ENCODE measurements at places on chromosomes 7 and 10.

DNA sequence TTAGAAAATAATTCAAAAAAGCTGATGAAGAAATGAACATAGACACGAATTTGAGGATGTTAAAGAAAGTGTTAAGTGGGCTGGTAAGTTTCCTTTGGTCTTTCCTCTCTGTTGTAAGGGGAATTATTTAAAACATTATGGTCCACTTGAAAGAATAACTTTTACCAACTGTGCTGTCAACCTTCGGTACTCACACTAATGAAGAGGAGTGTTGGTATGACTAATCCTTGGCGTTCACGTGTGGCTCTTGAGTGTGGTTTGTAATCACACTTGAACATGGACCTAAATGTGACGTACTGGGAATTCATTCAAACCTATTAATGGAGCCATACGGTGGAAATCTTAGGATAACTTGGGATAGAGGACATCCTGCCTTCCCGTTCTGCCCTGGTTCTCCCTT, 41.3 kb downstream of the TBXAS1 start:
- no peak overlapping the region for H3K4me3 ChIP-seq
- no peaks in the 10 kb centered on the region for H3K36me3 ChIP-seq
- H3K4me1 ChIP-seq: no peaks in the 10 kb centered on the region

DNA sequence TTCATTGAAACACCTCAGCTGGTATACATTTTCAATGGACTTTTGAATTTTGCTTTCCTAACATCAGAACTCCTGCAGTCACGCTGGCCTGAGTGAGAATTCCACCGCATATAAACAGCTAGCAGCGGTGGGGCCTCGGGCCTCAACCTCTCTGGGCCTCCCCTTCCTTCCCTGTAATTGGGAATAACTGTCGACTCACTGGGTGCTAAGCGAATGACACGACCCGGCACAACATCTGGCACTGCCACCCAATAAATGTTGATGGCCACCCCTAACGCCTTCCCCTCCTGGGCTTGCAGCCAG, 670 bp downstream of the RCC1L start:
- peak overlapping the region; percentile 99 for H3K4me3 ChIP-seq
- peaks cover 2% of the 10 kb centered on the region for H3K4me1 ChIP-seq
- H3K36me3 ChIP-seq: peaks cover 29% of the 10 kb centered on the region

- no peaks in the 10 kb centered on the region for H3K36me3 ChIP-seq
- peak; percentile 72 for DNase-seq
- H3K27me3 ChIP-seq: no peaks in the 10 kb centered on the region
Measured at GRCh38 chr10:87861566-87861952, 1.8 kb downstream of the KLLN start.

- no peaks in the 10 kb centered on the region for H3K27me3 ChIP-seq
- H3K4me3 ChIP-seq: no peak overlapping the region
- H3K36me3 ChIP-seq: no peaks in the 10 kb centered on the region
- DNase-seq: no peak
- H3K27ac ChIP-seq: no peak overlapping the region
- no peaks in the 10 kb centered on the region for H3K4me1 ChIP-seq
Measured at GRCh38 chr7:13017333-13017857, 330.0 kb downstream of the ARL4A start.

- no peak for DNase-seq
- no peak overlapping the region for H3K27ac ChIP-seq
- H3K36me3 ChIP-seq: no peaks in the 10 kb centered on the region
- H3K4me3 ChIP-seq: no peak overlapping the region
Measured at GRCh38 chr10:111648046-111648445, 535.5 kb downstream of the GPAM start.

DNA sequence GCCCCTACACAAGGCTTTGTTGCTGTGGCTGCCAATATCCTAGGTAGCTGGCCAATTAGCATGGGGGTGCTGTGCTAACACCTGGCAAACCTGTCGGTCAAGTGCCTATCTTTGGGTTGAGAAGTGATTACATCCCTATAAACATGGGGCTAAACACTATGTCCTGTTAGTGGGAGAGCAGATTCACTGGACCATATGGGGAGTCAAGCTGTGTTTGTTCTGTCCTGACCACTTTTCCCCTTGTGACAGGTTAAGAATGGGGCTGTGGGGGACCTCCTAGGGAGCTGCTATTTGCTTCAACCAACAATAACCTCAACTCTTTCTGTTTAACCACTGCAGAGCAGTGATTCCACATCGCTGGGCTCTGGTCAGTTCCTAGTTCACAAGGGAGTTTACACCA, 151.5 kb upstream of the AOAH start:
- no peaks in the 10 kb centered on the region for H3K4me1 ChIP-seq
- DNase-seq: no peak
- H3K4me3 ChIP-seq: no peak overlapping the region
- no peaks in the 10 kb centered on the region for H3K27me3 ChIP-seq
- H3K36me3 ChIP-seq: no peaks in the 10 kb centered on the region

DNA sequence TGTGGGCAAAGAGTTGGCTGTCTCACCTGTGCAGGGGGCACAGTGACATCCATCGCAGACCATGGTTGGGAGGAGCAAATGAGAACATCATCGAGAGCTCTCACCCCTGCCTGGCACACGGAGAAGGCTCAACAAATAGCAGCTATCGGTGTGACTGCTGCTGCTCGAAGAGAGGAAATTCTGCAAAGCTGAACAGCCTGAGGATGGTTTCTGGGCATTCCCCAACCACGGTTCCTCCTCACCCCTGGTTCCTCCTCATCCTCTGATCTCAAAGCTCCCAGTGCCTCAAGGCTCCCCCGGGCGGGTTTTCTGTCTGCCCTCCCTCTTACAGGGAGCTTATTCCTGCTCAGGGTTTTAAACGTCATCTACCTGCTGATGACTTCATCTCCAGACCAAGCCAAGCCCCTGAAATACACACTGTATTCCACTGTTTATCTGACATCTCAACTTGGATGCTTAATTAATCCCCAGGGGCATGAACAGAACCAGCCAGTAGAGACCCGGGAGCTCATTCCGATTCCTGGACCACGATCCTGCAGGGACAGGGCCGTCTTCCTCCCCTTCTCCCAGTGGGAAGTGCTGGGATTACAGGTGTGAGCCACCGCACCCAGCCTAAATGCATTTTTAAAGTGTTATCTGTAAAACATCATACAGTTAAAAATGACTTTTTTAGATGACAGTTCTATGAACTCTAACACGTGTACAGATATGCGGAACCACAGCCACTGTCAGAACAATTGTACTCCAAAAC, 19.5 kb upstream of the NOM1 start:
- H3K27me3 ChIP-seq: no peaks in the 10 kb centered on the region
- no peak overlapping the region for H3K27ac ChIP-seq
- no peak overlapping the region for H3K4me3 ChIP-seq
